ENCODE measurements at places on chromosomes 1 and 21. TPM values are rescaled to one million over a fixed set of nuclear protein-coding genes. Genes with fewer than 3 reads are reported as not detected.

DNA sequence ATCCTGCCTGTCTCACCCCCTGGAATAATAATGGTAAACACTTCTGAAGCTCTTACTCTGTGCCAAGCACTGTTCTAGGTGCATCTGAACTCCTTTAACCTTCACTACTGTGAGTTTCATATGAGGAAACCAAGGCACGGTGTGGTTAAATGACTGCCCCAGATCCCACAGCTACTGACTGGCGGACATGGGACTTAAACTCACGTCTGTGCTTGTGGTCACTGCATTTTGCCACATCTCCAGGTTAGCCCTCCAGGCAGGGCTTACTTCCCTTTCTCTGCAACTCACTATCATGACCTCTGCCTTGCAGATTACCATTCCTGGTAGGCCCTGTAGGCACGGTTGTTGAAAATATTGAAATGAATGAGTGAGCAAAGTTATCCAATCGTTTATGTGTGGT is 83.4 kb downstream of the ADSS2 start:
- no peak for DNase-seq

DNA sequence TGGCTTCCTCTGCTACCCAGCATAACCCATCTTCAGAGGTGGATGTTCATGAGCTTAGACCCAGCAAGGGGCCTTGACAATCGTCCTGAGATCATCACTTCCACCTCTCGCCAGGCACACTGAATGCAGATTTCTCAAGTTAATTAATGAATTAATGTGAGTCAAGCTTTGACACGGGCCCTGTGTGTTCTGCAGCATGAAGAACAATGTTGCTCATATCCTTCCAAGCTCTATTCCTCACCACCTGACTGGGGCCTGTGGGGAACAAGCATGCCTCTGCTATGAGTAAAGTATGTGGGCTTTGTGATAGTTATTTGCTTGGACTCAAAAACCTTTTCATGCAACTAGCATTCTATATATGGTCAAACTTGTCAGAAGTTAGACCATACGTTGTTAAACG is 122.0 kb downstream of the SEC16B start:
- no peak for DNase-seq

DNA sequence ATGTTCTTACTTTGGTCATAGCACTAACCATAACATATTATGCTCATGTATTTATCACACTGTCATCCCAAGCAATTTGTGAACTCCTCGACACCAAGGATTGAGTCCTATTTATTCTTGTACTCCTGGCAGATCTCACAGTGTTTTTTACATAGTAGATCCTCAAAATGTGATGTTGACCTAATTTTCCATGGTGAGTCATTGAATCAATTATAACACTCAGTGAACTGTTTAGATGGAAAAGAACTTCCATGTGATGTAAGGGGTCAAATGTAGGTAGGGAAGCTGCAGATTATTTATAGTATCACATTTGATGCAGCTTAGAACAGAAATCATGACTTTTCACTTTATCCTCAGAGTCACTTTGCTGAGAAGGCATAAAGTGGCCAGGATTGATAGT is 281.9 kb upstream of the ADAMTS5 start:
- DNase-seq: no peak

DNA sequence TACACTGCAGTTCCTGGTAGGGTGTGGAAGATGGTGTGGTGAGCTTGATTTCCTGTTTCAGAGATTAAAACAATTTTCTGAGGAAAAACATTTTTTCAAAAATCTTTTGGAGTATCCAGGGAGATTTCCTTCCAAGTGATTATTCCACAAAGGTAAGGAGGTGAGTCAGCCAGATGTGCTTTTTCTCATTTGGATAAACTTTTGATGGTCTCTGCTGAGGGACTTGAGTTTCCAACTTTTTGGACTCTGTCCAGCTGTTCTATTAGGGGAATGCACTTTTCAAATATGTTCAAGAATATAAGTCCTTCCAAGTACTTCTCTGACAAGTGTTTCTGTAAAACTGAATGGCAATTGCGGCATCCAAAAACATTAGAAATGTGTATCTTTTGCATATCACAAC is 628.8 kb upstream of the ADAMTS5 start:
- DNase-seq: no peak

GRCh38 chr1:58409336-58409735 is 137.2 kb downstream of the OMA1 start:
- DNase-seq: no peak

- no peak for DNase-seq
Measured at GRCh38 chr1:28256197-28256827, 3.0 kb upstream of the SESN2 start.

DNA sequence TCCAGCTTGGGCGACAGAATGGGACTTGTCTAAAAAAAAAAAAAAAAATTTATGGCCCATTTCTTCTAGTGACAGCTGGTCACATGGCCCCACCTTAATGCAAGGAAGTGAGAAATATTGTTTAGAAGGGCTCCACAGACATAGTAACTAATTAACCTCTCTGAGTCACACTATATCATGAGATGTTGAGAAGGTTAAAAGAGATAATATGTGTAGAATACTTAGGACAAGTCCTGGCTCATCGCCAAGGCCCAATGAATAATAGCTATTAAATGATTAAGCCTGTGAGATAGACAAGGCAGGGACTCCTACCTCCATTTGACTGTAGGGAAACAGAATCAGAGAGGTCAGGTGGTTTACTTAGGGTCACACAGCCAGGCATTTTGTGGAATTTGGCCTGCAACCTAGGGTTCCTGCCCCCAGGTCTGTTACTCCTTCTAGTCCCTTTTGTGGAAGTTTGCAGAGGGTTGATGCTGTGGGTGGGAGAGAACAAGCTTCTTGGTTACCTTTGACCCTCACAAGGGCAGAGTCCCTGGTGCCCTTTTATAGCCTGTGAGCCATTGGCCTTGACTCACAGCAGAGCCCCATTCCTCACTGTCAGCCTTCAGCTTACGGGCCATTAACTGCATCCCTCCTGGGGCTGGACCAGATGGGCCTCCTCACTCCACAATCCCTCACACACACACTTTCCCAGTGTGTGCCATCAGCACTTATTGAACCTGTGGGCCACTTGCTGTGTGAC is 48.5 kb downstream of the OPRD1 start:
- peak; percentile 65 for DNase-seq

DNA sequence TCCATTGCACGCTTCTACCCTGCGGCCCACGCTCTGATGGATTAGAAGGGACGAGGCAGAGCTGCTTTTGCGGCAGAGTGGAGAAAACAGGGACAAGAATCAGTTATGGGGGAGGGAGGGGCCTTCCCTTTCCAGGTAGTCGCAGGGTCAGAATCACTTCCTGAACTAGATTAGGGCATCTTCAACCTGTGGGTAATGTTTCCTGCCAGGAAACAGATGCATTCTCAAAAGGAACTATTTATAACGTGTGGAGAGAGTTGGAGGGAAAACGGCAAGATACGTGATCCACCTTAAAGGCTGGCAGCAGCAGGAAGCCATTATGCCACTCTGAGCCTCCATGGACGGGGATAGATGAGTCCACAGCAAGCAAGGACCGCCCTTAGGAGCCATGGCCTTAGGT is 59.9 kb upstream of the CNTN2 start:
- DNase-seq: no peak

The ELAPOR1 gene
- polyA plus RNA-seq: 1.4 TPM

The SPATA21 gene
- 0.37 TPM for polyA plus RNA-seq

- no peak for DNase-seq
Measured at GRCh38 chr1:114339379-114339778, 171.6 kb downstream of the TRIM33 start.

The PBX1 gene
- 140 TPM for polyA plus RNA-seq

DNA sequence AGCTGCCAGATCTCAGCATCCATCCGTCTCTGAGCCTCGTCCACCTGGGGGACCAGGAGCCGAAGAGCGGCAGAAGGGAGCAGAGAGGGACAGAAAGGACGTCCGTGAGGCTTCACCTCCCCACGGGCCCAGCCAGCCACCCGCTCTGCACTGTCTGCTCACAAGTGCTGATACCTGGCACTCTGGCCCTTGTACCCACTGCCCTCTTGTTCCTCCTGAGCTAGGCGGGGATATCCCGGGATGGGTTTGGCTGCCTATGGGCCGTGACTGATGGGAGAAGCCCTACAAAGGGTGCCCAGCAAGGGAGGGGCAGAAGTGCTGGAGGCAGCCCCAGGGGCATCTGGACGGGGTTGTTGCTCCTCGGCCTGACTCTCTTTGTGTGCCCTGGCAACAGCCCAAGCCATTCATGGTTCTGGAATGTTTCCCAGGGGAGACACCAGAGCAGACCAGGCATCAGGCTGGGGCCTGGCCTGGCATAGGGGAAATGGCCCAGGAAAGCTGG is 57.6 kb downstream of the LDLRAD2 start:
- no peak for DNase-seq

- DNase-seq: no peak
Measured at GRCh38 chr1:150869683-150870082, 6.7 kb downstream of the ARNT start.

The NKAIN1 gene
- 4.3 TPM for polyA plus RNA-seq

- no peak for DNase-seq
Measured at GRCh38 chr1:222995236-222995580, 147.8 kb downstream of the TLR5 start.

DNA sequence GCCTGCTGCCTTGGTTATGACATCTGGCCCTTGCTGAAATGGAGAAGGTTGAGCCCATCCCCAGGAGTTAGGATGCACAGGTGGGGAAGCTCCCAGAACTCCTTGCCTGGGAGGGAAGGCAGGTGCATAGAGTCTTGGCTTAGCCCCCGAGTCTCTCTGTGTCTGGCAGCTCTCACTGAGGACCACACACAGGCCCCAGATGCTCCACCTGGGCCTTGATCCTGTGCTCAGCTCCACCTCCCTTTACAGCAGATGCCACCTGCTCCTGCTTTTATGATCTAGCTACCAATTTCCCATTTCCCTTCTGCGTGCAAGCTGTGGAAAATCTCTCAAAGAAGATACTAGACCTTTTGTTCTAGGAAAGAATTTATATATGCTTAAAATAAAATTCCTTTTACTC is 28.8 kb upstream of the KCNJ6 start:
- no peak for DNase-seq

- no peak for DNase-seq
Measured at GRCh38 chr1:64944913-64945312, 21.4 kb downstream of the JAK1 start.

DNA sequence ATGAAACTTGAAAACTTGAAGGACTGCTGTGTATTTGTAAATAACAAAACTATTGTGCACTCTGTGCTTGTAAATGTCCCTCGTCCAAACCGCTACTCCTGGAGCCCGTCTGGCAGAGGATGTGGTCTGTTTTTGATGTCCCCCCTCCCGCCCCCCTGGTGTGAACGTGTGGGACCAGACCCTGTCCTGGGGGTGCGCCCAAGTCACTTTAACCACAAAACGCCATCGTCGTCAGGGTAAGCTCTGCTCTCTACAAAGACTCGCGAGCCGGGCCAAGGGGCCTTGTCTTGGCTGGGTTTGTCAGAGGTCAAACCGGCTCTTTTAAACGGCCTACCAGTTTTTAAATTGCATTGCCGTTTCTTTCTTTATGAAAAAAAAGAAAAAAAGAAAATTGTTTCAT is 87.4 kb upstream of the TMEM51 start:
- DNase-seq: no peak

The HUNK gene
- polyA plus RNA-seq: 19.3 TPM

GRCh38 chr1:99758073-99758511 is 8.3 kb downstream of the FRRS1 start:
- no peak for DNase-seq

The ZNF683 gene
- polyA plus RNA-seq: not detected

DNA sequence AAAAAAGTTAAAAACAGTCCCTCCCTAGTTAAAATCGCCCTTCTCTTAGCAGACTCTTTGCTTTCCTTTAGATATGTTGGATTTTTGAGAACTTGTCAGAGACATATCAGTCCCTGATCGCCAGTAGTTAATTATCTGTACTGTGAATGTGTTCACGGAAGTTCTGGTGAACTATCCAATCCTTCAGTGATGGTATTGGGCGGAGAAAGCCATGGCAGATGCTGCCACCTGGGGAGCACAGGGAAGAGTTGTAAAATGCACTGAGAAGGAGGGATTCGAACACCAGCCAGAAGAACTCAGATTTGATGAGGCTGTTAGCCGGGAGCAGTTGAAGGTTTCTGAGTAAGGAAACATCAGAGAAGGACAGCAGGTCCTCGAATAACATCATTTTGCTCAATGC is 17.5 kb upstream of the KIF14 start:
- no peak for DNase-seq

- DNase-seq: no peak
Measured at GRCh38 chr1:30378003-30378596, 345.3 kb downstream of the MATN1 start.

DNA sequence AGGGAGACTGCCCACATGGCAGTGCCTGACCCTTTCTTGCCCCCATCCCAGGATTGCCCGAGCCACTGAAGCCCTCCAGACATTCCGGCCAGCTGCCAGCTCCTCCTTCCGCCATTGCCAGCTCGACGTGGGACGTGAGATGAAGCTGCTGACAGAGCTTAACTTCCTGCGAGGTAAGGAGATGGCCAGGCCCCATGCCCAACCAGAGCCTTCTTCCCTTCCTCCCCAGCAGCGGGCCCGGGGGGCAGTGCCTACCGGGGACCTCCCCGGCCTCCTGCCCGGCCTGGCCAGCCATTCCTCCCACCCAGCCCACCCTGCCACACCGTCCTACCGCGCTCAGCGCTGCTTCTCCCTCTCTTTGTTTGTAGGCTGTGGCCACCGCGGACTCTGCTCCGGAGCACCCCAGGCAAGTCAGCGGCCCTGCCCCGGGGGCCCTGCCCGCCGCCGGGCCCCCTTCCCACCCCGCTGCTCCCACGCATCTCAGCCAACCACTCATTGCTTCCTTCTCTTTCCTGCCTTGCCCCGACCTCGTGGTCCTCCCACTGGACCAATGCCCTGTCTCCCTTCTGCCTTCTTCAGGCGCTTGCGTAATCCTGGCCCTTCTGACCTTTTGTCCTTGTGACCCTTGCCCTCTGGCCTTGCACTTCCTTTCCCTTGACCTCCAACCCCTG is 4.9 kb downstream of the TRIM46 start:
- DNase-seq: no peak

GRCh38 chr1:221549815-221550214 is 192.1 kb downstream of the DUSP10 start:
- DNase-seq: no peak

The HCN3 gene
- polyA plus RNA-seq: 13.7 TPM

The FMO4 gene
- polyA plus RNA-seq: 15.1 TPM

- DNase-seq: no peak
Measured at GRCh38 chr1:155835548-155835947, 21.5 kb downstream of the GON4L start.

GRCh38 chr1:87122243-87122642 is 206.4 kb upstream of the LMO4 start:
- DNase-seq: no peak

- DNase-seq: no peak
Measured at GRCh38 chr1:92503926-92504285, 17.2 kb upstream of the GFI1 start.

DNA sequence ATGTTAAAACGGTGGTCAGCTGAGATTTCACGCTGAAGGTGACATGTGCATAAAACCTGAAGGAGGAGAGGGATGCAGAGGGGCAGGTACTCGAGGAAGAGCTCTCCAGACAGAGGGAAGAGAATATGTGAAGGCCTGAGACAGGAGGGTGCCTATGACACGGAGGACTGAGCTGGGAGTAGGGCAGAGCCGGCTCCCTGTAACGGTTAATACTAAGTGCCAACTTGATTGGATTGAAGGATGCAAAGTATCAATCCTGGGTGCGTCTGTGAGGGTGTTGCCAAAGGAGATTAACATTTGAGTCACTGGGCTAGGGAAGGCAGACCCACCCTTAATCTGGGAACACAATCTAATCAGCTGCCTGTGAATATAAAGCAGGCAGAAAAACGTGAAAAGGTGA is 136.2 kb upstream of the SYT6 start:
- DNase-seq: no peak

All from renal pelvis (tissue), 12 donors.